ENCODE measurements at places on chromosomes 4 and X.

- DNase-seq: no peak
Observed at GRCh38 chr4:118883861-118884260, 4.8 kb upstream of the SYNPO2 start.

GRCh38 chr4:10032625-10033024, 11.3 kb upstream of the SLC2A9 start:
- DNase-seq: peak; percentile 50

GRCh38 chrX:41759817-41760216, 35.8 kb downstream of the GPR82 start:
- peak; percentile 17 for DNase-seq

DNA sequence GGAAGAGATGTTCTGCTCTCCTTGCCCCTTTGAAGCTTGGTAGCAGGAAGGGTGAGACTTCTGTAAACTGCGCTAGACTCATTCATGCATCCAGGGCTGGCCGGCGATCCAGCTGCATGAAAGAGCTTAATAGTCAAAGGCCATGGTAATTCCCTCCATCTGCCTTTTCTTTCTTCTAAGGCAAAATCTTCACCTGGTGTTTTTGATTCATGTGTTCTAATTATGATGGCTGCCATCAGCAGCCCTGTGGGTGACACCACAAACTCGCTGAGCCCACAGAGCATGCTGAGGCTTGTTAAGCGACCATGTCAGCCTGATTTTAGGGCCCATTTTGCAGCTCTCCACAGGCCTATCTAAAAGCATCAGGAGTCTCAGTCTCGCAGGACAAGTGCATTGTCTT, 450.1 kb upstream of the TENM3 start:
- no peak for DNase-seq

All from RPMI7951 (cell line).